ENCODE measurements at places on chromosomes 16 and 17.

DNA sequence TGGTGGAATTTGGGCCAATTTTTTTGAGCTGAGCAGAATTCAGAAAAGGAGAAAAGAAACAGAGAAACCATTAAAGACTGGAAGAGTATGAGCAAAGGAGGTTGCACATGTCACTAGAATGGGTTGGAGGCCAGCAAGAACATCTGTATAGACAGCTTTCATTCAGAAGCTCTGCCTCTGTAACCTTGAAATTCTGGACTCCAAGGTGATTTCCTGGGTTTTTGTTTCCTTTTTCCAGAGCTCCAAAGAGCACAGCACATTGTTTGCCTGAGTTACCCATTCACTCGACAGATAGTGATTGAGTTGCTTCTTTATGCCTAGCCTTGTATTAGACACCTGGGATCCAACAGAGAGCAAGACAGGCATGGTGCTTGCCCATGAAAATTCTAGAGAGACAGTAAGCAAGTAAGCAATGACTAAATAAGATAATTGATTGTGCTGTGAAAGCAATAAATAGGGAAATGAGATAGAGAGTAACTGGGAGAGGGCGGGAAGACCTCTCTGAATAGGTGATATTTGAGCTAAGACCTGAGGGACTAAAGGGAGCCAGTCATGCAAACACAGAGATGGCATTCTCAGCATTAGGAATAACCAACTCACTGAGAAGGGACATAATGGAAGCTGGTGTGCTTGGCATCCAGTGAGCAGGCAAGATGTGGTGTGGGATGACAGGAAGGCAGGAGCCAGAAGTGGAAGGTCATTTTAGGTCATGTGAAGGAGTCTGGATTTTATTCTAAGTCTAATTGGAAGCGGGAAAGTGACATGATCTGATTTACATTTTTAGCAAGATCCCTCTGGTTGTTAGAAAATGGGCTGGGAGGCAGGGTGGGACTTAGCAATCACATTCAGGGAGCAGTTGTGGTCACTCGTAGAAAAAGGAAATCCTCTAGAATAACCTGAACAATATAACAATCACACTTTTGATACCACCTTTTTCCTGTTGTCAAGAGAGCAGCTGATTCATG lies 197.5 kb downstream of the HS3ST3A1 start:
- DNase-seq, result no peak

DNA sequence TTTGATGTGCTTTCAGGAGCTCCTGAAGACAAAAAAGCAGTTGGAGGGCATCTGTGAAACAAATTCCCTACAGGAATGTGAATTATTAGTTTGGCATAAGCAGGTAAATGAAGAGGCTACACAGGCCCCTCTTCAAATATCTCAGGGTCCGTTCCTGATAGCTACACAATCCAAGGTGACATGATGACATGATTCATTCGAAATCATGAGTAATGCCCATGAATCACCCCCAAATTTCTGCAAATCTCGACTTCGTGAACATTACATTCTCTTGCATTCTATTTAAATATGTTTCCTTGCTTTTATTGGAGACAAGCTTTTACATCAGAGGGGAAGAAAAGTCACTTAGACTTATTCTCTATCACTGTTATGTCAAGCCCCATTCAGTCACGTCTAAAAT lies 22.3 kb downstream of the GAN start:
- DNase-seq, result no peak

DNA sequence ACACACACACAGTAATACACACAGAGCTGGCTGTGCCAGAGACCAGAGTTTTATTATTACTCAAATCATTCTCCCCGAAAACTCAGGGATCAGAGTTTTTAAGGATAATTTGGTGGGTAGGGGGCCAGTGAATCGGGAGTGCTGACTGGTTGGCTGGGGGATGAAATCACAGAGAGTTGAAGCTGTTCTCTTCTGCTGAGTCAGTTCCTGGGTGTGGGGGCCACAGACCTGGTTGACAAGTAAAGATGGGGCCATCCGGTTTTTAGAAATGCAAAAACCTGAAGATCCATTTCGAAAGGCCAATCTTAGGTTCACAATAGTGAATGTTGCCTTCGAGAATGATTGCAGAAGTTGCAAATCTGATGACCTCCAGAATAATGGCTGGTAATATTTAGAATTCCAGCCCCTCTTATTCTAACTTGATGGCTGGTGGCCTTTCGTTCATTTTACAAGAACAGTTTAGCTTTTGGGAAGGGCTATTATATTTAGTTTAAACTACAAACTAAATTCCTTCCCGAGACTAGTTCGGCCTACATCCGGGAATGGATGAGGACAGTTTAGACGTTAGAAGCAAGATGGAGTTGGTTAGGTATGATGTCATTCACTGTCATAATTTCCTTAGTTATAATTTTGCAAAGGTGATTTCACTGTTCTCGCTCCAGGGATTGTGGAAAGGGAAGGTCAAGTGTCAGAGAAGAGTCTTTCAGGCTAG lies 123.2 kb downstream of the KCNJ18 start:
- DNase-seq, result no peak

- no peak for DNase-seq
These were observed 31.7 kb upstream of the TAOK1 start for GRCh38 chr17:29358416-29358815.

DNA sequence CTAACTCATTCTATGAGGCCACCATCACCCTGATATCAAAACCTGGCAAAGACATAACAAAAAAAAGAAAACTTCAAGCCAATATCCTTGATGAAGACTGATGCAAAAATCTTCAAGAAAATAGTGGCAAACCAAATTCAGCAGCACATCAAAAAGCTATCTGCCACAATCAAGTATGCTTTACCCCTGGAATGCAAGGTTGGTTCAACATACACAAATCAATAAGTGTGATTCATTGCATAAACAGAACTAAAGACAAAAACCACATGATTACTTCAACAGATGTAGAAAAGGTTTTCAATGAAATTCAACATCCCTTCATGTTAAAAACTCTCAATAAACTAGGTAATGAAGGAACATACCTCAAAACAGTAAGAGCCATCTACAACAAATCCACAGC lies 48.4 kb downstream of the CMC2 start:
- no peak for DNase-seq

- DNase-seq, result no peak
These were observed 27.8 kb upstream of the CDR2 start for GRCh38 chr16:22402191-22402590.

GRCh38 chr17:9221147-9221921 lies 200.0 kb downstream of the NTN1 start:
- no peak for DNase-seq

Data from kidney epithelial cell (primary cell).